ENCODE measurements at places on chromosomes 4 and X.
A peak's percentile ranks its signal among the peaks of the same experiment; 100 is the strongest.

DNA sequence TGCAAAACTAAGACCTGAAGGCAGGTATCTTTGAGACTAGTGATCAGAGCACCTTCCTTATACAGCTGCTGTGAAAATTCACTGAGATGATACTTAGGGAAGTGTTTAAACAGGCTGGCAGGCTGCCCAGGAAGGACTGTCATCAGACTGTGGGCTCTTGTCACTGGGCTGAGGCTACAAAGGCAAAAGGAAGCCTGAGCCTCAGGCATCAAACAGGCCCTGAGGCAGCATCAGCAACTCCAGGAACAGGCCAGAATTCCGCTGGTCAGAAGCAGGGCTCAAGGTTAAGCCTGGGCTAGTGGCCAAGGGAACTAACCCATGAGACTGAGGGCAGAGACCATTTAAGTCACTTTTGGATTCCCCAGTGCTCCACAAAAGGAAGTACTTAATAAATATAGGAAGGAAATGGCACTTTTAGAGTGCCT lies 12.8 kb downstream of the PJA1 start:
- no peak for DNase-seq

- no peak for DNase-seq
Observed at GRCh38 chrX:108148524-108148923, 56.9 kb downstream of the ATG4A start.

DNA sequence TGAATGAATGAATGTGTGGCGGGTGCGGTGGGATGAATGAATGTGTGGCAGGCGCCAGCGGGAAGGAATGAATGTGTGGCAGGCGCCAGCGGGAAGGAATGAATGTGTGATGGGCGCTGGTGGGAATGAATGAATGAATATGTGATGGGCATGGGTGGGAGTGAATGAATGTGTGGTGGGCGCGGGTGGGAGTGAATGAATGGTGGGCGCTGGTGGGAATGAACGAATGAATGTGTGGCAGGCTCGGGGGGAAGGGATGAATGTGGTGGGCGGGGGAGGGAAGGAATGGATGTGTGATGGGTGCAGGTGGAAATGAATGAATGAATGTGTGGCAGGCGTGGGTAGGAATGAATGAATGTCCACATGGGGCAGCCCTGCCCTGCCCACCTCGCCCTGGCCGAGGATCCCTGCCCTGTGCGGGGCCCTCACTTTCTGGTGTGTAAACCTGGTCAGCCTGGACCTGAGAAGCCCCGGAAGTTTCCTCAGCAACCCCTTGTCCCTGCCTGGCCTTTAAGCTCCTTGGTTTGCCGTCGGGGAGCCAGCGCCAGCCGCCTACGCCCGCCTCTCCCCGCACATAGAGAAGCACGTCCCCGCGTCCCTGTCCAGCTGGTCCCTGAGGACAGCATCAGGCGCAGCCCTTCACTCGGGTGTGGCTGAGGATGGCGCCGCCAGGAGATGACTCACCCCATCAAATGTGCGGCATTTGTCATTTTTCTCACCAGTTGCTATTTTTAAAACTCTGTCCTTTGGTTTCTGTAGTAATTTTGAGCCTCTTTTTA lies 112.8 kb upstream of the LRPAP1 start:
- DNase-seq, result no peak

DNA sequence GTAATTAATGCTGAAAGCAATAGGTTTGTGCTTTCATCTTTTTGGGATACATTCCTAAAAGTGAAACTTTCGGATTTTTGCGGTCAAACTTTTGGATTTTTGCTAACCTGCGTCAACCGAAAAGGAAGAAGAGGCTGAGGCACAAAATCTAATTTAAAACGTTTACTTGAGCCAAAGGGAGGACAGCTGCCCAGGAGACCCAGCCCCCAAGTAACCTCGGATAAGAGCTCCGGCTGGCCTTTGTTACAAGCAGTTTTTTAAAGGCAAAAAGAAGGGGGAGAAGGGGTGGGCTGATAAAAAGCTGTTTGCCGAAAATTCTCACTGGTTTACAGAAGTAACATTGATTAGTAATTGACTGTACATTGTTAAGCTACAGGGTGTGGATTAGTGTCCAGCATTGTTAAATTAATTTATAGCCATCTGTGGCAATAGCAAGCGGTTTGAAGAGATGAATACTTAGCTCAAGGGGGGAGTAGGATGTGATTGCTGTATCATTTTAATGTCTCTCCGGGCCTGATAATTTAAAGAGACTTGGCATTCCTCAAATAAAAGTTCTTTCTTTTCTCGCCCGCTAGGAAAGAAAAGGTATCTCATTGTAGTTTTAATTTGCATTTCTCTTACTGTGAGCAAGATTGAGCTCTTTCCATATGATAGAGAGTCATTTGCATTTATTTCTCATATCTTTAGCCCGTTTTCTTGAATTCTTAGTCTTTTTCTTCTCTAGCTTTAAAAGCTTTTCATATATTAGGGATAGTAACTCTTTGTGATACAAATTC lies 59.1 kb upstream of the USP9X start:
- DNase-seq, result no peak

DNA sequence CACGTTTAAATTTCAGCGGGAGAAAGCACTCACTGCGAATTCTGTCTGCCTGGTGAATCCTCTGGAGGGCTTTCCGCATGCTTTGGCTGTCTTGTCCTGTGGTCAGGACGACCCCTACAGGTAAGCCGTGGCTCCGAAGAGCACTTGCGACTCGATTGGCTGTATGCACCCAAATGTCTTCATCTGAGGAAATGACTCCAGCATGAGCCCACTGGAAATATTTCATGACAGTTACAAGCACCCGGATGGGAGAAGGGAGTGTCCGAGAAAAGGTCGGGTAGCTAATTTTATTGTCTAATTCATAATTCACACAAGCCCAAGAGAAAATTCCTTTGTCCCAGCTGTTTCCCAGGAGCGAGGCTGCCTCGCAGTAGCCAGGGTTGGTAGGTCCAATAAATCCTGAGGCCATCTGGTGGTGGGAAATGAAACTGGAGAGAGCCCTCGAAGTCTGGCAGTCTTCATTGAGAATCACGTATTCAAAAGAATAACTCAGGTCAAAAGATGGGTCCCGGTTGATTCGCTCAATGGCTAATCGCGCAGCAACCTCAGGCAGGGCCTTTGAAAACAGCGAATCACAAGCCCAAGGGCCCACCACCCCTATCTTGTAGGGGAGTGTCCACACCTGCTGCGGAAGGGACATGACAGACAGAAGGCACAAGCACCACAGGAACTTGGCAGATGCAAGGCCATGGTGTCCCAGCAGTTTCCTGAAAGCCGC lies 6.6 kb downstream of the GUCY2F start:
- peak; percentile 57 for DNase-seq

- DNase-seq, result no peak
Observed at GRCh38 chr4:138199568-138200235, 42.4 kb downstream of the SLC7A11 start.

DNA sequence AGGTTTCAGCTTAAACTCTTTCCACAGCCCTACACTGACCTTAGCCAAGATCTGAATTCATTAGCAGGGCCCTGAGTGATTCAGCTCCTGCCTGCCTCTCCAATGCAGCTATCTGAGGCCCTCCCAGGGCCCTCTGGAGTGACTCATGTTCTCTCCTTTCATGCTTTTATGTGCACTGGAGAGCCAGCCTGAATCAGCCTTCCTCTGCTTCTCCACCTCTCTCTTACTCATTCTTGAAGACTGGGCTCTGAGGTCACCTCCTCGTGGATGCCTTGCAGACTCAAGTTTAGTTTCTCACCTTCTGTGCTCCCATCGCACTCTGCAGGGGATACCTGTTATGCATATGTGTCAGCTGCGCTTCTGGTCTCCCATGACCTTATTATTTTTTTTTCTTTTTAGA lies 3.1 kb upstream of the OCIAD2 start:
- DNase-seq, result no peak

DNA sequence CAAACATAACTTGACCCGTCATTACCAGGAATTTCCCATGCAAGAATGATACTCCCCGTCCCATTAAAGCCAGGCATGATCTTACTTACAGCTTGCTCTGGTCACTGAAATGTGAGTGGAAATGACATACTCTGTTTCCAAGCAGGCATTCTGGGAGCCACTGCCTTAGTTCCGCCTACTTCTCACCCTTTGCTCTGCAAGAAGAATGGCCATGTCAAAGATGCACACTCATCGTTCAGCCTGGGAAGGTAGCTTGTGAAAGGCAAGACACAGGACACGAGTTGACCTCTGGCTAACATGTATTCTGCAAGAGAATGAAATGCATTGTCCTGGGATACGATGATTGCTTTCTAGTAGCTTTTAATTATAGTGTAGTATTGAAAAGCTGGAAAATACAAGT lies 1144.4 kb downstream of the NLGN4X start:
- DNase-seq, result no peak

DNA sequence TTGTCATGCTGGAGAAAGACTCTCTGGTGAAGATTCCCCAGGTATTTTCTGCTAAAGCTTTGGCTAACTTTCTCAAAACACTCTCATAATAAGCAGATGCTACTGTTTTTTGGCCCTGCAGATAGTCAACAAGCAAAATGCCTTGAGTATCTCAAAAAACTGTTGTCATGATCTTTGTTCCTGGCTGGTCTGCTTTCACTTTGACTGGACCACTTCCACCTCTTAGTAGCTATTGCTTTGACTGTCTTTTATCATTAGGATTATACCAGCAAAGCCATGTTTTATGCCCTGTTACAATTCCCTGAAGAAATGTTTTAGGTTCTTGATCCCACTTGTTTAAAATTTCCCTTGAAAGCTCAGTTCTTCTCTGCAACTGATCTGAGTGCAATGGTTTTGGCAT lies 231.5 kb downstream of the SLC7A11 start:
- no peak for DNase-seq

DNA sequence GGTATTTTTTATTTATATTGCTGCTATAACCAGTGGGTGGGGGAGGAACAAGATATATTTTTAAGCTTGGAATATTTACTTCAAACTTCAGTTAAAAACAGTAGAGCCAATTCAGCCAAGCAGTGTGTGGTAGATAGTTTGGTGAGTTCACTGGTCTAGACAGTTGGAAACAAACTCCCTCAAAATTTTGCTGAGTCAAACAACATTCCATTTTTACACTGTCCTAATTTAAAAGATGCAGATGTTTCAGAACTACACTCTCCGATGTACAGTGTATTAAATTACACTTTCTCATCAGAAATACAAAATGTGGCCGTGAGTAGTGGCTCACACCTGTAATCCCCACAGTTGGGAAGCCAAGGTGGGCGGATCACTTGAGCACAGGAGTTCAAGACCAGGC lies 23.3 kb downstream of the PRKX start:
- no peak for DNase-seq

GRCh38 chr4:188399834-188400233 lies 260.6 kb downstream of the TRIML1 start:
- DNase-seq, result peak; percentile 30

GRCh38 chr4:26459054-26459755 lies 31.1 kb downstream of the CCKAR start:
- no peak for DNase-seq

- DNase-seq, result no peak
Observed at GRCh38 chr4:85672116-85672515, 197.2 kb downstream of the ARHGAP24 start.
